ENCODE measurements at places on chromosomes 1 and 21.

DNA sequence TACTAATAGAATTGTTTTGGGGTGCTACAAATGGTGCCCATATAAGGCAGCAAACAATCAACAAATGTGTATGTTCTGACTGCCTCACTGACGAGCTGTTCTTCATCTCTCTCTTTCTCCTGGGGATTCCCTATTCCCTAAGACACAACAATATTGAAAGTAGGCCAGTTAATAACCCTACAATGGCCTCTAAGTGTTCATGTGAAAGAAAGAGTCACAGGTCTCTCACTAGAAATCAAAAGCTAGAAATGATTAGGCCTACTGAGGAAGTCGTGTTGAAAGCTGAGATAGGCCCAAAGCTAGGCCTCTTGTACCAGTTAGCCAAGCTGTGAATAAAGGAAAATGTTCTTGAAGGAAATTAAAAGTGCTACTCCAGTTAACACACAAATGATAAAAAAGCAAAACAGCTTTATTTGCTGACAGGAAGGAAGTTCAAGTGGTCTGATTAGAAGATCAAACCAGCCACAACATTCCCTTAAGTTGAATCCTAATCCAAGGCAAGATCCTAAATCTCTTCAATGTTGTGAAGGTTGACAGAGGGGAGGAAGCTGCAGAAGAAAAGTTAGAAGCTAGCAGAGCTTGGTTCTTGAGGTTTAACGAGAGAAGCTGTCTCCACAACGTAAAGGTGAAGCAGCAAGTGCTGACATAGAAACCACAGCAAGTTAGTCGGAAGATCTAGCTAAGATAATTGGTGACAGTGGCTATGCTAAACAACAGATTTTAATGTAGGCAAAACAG, 26.3 kb downstream of the ATP2B4 start:
- DNase-seq: no peak

DNA sequence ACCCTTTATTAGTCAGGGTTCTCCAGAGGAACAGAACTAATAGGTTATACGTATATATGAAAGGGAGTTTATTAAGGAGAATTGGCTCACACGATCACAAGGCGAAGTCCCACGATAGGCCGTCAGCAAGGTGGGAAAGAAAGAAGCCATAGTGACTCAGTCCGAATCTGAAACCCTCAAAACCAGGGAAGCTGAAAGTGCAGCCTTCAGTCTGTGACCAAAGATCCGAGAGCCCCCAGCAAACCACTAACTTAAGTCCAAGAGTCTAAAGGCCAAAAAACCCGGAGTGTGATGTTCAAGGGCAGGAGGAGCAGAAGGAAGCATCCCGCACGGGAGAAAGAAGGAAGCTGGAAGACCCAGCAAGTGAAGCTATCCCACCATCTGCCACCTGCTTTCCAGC, 9.9 kb downstream of the IFNLR1 start:
- DNase-seq: no peak

- DNase-seq: peak; percentile 82
These were observed 7.6 kb downstream of the TTF2 start for GRCh38 chr1:117067533-117068370.

- peak; percentile 57 for DNase-seq
These were observed 52.2 kb downstream of the NENF start for GRCh38 chr1:212484701-212485570.

DNA sequence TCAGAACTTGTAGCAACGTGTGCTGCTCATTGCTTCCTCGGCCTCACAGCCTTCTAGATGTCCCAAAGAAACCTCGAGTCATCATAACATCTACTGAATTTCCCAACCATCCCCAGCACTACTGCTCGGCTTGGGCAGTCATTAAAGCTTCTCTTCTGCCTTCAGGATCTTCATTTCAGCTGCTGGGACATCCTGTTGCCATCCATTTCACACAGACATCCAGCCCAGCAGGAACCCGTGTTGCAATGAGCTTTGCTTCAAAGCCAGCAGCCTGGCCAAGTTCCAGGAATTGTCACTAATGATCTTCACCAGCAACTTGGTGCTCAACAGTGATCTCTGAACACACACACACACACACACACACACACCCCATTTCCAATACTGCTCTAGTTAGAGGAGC, 18.5 kb downstream of the WLS start:
- DNase-seq: no peak

DNA sequence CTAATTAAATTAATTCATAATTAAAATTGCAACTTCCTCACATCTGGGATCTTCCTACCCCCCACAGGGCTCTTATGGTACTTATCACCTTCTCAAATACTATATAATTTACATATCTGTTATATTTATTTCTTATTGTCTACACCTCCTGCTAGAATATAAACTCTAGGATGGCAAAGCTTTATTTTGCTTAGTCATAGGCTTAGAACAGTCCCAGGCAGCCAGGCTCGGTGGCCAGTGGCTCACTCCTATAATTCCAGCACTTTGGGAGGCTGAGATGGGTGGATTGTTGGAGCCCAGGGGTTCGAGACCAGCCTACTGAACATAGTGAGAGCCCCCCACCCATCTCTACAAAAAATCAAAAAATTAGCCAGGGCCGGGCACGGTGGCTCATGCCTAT, 10.0 kb upstream of the VPS13D start:
- no peak for DNase-seq
